ENCODE measurements at places on chromosomes 3 and 15. TPM values are rescaled to one million over a fixed set of nuclear protein-coding genes. Genes with fewer than 3 reads are reported as not detected.

GRCh38 chr3:44339181-44340057 lies 853 bp downstream of the TCAIM start:
- no peaks in the 10 kb centered on the region for H3K36me3 ChIP-seq
- H3K27me3 ChIP-seq, result no peaks in the 10 kb centered on the region
- peak overlapping the region; percentile 76 for H3K4me3 ChIP-seq
- H3K4me1 ChIP-seq, result peaks cover 17% of the 10 kb centered on the region
- H3K27ac ChIP-seq, result peak overlapping the region; percentile 91
- DNase-seq, result no peak

DNA sequence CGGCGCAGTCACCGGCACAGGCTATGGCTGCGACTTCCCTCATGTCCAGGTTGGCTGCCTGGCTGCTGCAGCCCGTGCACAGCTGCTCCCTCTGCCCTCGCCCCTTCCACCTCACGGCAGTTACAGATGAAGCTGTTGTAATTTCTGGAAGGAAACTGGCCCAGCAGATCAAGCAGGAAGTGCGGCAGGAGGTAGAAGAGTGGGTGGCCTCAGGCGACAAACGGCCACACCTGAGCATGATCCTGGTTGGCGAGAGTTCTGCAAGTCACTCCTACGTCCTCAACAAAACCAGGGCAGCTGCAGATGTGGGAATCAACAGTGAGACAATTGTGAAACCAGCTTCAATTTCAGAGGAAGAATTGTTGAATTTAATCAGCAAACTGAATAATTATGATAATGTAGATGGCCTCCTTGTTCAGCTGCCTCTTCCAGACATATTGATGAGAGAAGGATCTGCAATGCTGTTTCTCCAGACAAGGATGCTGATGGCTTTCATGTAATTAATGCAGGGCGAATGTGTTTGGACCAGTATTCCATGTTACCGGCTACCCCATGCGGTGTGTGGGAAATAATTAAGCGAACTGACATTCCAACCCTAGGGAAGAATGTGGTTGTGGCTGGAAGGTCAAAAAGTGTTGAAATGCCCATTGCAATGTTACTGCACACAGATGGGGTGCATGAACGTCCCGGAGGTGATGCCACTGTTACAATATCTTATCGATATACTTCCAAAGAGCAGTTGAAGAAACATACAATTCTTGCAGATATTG lies 13.2 kb upstream of the GNB4 start:
- H3K4me1 ChIP-seq, result no peaks in the 10 kb centered on the region
- H3K27me3 ChIP-seq, result peaks cover 5% of the 10 kb centered on the region
- H3K27ac ChIP-seq, result no peak overlapping the region
- DNase-seq, result no peak
- H3K4me3 ChIP-seq, result no peak overlapping the region
- H3K36me3 ChIP-seq, result no peaks in the 10 kb centered on the region

DNA sequence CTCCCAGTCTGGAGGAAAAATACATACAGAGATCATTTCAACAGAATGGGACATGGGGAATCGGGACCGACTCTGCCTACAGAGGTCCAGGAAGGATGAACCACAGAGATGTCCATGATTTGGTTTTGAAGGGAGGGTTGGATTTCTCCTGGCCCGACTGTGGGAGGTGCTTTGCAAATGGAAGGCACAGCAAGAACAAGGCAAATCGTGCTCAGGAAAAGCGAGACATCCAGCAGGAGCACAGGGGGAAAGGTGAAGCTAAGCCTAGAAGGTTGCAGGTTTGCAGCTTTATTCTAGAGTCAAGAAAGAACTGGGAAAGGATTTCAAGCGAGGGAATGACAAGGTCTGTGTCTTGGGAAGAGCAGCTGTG lies 181.9 kb downstream of the OPA1 start:
- H3K4me1 ChIP-seq, result no peaks in the 10 kb centered on the region
- peaks cover 2% of the 10 kb centered on the region for H3K27me3 ChIP-seq
- no peaks in the 10 kb centered on the region for H3K36me3 ChIP-seq
- no peak overlapping the region for H3K27ac ChIP-seq
- no peak overlapping the region for H3K4me3 ChIP-seq

- no peak overlapping the region for H3K4me3 ChIP-seq
- peaks cover 3% of the 10 kb centered on the region for H3K27me3 ChIP-seq
- no peak for DNase-seq
- H3K27ac ChIP-seq, result no peak overlapping the region
Observed at GRCh38 chr3:27542476-27542875, 58.3 kb upstream of the SLC4A7 start.

The ITIH1 gene
- total RNA-seq, result not detected

The EAF2 gene
- total RNA-seq, result 9.2 TPM

The NAALADL2 gene
- total RNA-seq, result 1.4 TPM
